ENCODE measurements at places on chromosomes 5 and 9.

DNA sequence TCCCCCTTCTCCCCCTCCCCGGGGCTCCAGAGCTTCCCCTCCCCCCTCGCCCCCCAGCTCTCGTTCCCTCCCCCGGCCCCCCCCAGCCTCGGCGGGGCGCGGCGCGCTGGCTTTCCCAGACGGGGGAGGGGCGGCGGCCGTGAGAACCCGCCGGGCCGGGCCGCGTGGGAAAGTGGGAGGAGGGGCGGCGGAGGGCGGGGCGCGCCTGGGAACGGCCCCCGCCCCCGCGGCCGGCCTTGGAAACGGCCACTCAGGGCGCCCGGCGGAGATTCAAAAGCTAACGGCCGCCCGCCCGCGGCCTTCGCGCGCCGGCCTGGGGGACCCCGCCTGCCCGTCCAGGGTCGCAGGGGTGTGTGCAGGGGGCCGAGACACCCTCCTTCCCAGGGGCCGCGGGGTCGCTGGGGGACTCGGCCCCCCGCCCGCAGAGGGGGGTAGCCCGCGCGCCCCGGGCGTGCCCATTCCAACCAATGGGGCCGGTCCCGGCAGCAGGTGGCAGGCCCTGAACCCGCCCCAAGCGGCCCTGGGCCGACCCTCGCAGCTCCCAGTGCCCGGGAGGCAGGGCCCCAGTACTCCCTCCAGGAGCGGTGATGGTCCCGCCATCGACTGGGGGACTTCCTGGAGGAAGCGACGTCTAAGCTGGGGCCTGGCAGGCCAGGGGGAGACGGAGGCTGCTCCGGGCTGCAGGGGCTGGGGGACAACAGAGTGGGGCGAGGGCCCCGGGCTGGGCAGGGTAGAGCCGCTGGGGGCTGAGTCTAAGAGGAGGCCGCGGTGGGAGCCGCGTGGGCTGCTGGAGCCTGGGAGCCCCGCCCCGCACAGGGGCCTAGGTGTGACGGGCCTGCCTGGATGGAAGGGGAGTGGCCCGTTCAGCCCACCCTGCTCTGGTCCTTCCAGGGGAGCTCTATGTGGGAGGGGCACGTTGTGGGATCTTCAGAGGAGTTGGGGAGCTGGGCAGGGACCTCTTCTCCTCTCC lies 14.2 kb upstream of the NRARP start:
- no peak for DNase-seq

GRCh38 chr9:79565245-79565644 lies 6.5 kb upstream of the TLE4 start:
- no peak for DNase-seq

- DNase-seq, result no peak
These were observed 1188.1 kb downstream of the DTWD2 start for GRCh38 chr5:117800261-117800660.

DNA sequence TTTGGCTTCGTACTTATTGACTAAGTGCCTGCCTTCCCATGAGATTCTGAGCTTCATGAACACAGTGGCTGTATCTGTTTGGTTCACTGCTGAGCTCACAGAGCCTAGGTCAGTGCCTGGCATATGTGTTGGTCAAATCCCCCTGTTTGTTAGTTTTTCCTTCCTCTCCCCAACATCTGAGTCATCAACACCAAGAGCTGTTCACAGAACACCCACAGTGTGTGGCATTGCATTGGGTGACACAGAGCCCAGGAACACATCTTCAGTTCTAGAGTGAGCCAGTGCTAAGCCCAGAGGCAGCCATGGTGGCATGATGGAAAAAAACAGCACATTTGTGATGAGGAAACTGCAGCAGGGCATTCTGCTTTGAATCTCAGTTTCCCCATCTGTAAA lies 294.6 kb downstream of the SEC61B start:
- DNase-seq, result no peak

GRCh38 chr5:1801222-1801966 lies at the start of gene NDUFS6:
Gene NDUFS6 (plus strand): TSS chr5:1801407. CDS start chr5:1801418, 11 bp downstream.
- peak; percentile 68 for DNase-seq

- no peak for DNase-seq
These were observed 80.0 kb upstream of the TGFBR1 start for GRCh38 chr9:99024959-99025358.

GRCh38 chr5:58460002-58460731 lies at the start of gene PLK2:
Gene PLK2 (minus strand): TSS chr5:58460086. CDS start chr5:58459959, 127 bp downstream.
- peak; percentile 97 for DNase-seq

DNA sequence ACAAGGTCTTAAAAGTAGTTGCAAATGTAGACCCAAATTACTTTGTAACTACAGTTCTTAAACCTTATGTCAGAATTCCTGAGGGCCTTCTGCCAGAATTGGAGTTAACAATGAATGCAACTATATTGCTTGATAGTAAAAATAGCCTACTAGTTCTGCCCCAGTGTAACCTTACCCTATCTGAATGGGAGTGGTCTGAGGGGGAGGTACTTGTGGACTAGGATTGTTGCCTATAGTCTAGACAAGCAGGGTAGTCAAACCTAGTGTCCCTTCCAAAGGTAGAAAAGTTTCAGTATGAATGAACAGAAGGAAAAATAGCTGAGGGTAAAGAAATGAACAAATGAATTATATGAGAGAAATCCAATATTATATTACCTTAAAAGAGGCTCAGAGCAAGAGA lies 242.2 kb downstream of the PJA2 start:
- no peak for DNase-seq

GRCh38 chr5:178335302-178336030 lies 102.9 kb upstream of the PHYKPL start:
- no peak for DNase-seq

DNA sequence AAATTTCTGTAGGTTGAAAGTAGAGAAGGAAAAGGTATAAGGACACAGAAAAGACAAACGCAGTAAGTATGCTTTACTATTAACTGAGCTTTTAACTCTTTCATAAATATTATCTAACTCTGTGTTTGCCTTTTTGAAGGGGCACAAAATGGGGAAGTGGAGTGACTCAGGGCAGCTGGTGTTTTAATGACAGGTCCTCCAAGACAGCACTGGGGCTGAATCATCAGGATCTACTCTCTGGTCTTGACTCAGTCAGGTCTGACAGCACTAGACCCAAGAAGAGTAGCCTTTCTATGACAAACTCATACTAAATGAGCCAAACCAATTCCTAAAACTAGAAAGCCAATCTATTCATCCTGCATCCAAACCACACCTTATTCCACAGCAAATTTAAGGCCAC lies 102.2 kb downstream of the APTX start:
- DNase-seq, result no peak

DNA sequence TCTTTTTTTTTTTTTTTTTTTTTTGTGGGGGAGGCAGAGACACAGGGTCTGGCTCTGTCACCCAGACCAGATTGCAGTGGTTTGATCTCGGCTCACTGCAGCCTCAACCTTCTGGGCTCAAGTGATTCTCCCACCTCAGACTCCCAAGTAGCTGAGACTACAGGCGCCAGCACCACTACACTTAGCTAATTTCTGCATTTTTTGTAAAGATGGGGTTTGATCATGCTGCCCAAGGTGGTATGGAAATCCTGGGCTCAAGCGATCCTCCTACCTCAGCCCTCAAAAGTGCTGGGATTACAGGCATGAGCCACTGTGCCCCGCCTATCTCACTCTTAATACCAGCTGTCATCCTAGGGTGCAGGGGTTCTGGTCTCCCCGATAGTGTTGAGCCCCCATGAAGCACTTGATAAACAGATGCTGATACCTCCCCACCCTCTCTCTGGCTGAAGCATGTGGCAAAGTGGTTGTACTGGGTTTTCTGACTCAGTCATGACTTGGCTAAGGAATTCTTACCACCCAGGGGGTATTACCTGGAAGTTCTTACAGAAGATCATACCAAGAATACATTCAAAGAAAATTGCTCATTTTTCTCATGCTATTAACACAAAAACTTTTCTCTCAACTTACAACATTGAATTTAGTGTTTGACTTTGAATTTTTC lies 110.2 kb upstream of the DAPK1 start:
- no peak for DNase-seq

- no peak for DNase-seq
These were observed 15.6 kb upstream of the IL12B start for GRCh38 chr5:159345861-159346260.

Measured in caudate nucleus (tissue), 63 donors.